ENCODE measurements at places on chromosomes 4 and X.

DNA sequence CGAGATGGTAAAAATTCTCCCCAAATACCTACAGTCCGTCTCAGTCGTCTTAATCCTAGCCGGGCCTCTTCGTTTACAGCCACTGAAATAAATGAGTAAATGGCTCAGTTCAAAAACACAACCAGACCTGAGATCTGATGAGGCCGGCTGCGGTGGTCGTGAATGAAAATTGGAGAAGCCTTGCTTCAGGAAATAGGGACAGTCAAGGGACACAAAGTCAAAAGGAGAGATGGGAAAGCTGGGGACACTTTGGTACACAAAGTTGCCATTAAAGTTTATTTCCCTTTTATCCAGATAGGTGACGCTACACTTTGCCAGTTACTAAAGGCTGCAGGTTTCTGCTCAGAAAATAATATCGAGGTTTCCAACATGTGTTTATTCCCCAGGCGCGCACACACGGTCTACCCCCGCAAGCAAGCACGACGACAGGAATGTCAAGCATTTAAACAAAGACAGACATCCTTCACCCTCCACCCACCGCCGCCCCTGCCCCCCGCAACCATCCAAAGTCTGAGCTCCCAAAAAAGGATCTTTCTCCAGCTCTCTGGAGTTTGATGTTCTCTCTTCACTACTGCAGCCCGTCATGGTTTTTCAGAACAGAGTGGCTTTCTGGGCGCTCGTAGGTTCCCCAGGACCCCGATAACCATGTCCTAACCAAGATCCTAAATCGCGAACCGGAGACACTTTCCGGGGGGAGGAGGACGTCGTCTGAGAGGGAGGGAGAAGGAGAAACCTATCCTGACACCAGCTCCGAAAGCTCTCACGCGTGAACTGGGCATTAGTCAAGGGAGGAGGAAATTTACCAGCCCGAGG lies 1.3 kb upstream of the PCDH7 start:
- DNase-seq: peak; percentile 4

DNA sequence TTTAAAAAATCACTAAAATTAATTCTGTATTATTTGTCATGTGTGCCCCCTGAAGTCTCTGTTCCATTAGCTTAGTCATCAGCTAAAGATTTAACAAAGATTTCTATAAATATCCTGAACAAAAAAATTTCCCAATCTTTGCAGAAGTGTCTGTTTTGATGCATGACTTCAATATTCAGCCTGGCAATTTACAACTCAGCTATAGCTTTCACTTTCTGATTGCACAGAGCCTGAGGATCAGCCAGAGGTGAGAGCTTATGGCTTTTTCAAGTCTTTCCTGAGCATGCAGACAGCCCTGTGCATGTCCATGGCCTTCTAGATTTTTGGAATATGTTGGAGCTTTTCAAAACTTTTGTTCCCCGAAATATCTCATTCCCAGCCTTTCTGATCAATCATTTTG lies 420.1 kb downstream of the ZNF674 start:
- DNase-seq: no peak

DNA sequence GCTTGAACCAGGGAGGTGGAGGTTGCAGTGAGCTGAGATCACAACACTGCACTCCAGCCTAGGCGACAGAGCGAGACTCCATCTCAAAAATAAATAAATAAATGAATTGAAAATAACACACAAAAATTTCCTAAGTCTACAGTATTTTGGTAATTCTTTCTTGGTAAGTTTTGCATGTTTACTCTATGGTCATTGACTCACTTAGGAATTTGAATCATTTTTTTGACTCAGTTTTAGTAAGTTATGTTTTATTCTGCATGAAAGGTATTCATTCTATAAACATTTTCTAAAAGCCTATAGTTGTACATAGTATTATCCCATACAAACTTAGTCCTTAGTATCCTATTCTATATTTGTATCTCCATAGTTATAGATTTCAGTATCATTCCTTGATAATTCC lies 772.9 kb upstream of the SLIT2 start:
- no peak for DNase-seq

GRCh38 chr4:180189666-180190065 lies 2053.5 kb upstream of the TENM3 start:
- no peak for DNase-seq

DNA sequence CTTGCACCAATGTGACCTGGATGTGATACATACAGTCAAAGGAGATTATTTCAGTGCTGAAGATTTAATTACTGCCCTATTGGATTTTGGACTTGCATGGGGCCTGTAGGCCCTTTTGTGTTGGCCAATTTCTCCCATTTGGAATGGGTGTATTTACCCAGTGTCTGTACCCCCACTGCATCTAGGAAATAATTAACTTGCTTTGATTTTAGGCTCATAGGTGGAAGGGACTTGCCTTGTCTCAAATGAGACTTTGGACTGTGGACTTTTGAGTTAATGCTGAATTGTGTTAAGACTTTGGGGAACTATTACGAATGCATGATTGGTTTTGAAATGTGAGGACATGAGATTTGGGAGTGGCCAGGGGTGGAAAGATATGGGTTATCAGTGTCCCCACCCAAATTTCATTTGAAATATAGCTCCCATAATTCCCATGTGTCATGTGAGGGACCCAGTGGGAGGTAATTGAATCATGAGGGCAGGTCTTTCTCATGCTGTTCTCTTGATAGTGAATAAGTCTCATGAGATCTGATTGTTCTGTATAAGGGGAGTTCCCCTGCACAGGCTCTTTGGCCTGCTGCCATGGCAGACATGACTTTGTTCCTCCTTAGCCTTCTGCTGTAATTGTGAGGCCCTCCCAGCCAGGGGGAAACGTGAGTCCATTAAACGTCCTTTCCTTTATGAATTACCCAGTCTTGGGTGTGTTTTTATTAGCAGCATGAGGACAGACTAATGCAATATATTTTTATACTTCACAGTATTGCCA lies 362.2 kb upstream of the SPANXN4 start:
- no peak for DNase-seq

- DNase-seq: no peak
Measured at GRCh38 chr4:80295336-80295735, 28.9 kb downstream of the FGF5 start.

GRCh38 chr4:156710365-156711192 lies 261.0 kb downstream of the PDGFC start:
- no peak for DNase-seq

- DNase-seq: peak; percentile 54
Measured at GRCh38 chr4:173318240-173318639, 15.9 kb downstream of the HMGB2 start.

GRCh38 chrX:47568656-47569295 lies 7.8 kb downstream of the ARAF start:
- no peak for DNase-seq

DNA sequence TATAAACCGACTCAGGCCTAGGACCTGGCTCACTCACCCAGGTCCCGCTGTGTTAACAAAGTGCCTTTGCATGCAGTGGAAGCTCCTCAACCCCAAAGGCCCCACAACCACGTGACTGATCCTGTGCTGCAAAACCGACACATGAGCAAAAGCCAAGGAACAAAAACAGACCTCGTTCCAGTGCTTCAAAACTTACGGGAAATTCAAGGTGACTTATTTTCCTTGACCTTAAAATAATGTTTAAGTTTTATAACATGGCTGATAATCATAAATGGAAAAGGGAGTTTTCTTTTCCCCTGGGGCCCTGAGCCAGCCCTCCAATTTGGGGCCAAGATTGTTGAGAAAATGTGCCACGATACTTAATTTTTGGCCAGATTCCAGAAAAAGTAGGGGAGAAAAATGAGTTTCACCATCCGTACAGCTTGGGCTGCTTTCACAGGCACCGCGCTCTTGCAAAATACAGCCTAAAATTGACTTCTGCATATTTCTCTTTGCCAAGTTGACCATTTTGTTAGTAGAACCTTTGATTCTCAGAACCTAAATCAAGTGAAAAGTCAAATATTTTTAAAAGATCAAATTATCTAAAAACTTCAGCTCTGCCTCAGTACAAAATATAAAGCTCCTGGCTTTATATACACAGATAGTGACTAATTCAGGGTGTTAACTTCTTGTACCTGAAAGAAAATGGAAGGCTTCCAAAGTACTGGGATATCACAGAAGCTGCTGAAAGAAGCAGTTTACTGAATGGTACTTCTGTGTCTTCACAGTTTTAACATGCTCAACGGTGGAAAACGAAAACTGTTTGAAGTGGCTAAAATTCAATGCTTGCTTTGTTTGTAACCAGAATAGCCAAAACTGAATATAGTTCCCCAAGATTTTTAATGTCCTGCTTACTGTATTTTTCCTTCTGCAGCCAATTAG lies 93.8 kb downstream of the APBB2 start:
- peak; percentile 6 for DNase-seq

DNA sequence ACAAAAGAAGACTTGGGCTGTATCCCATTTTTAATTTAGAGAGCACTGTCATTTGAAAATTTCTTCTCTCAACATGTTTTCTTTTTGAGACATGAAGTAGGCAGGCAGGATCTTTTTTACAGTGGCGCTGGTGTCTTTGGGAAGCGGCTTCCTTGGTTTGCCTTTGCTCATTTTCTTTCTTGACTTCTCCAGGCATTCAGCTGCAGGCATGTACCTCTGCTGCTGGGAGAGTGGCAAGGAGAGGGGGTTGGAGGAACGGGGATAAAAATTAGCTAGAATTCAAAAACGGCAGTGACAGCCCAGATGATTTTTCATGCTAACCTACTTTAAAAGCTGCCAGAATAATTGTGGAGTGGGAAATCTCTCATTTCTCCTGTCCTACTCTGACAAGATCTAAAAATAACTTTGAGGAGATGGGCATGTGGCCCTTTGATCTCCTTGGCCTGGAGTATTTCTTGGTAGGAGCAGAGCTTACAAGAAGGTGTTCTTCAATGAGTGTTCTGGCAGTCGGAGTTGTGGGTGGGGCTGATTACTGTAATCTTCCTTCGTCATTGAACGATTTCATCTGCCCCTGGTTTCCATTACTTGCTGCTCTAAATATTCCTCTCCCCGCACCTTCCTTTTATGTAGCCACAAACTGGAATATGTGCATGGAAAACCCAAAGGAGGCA lies 54.8 kb downstream of the TBL1X start:
- no peak for DNase-seq

DNA sequence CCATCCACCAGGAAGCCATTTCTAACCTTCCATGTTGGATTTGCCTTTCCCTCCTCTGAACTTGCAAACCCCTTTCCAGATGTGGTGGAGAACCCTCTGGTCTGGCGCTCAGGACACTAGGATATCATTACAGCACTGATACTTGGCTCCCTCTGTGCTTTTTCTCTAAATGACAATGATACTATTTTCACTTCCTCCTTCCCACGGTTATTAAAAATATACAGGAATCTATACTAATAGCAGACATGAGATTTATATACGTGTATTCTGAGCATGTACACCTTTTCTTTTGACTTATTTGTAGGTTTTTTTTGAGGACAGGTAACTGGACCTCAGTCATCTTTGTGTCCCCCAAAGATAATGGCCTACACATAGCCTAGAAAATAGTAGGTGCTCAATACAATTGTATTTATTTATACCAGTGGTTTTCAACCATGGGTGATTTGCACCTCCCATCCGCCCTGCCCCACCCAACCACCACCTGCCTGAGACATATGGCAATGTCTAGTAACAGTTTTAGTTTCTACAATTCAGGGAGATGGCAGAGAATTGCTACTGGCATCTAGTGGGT lies 60.4 kb upstream of the PLAC8 start:
- DNase-seq: no peak

- DNase-seq: no peak
Measured at GRCh38 chr4:81786766-81787165, 315.1 kb upstream of the RASGEF1B start.

GRCh38 chr4:24764345-24764744 lies 31.0 kb upstream of the SOD3 start:
- DNase-seq: no peak

DNA sequence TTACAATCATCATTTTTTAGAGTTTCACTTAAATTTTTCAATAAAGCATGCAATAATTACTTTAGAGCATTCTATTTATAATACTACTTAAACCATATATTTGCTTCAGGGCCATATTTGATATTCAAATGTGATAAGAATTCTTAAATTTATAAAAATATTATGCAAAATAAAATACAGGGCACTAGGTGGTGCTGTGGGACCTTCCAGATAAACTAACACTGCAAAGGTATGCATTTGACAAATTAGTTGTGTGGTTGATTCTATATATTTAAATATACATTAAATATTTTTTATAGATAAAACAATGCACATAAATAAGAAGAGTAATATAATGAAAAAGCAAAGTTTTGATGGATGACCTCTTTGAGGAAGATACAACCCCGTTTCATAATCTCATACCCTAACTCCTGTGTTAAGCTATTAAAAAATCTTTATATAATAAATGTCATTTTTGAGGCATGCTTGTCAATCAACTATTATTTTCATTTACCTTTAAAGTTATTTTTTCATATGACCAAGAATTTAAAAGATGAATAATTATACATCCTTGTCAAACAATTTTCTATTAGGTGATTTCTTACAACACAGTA lies 128.4 kb downstream of the REELD1 start:
- DNase-seq: peak; percentile 21

- DNase-seq: no peak
Measured at GRCh38 chr4:75848891-75849290, 53.4 kb downstream of the PPEF2 start.

- DNase-seq: no peak
Measured at GRCh38 chr4:73702796-73703287, 37.5 kb upstream of the CXCL8 start.

GRCh38 chr4:159150396-159150795 lies 47.5 kb downstream of the RAPGEF2 start:
- no peak for DNase-seq

DNA sequence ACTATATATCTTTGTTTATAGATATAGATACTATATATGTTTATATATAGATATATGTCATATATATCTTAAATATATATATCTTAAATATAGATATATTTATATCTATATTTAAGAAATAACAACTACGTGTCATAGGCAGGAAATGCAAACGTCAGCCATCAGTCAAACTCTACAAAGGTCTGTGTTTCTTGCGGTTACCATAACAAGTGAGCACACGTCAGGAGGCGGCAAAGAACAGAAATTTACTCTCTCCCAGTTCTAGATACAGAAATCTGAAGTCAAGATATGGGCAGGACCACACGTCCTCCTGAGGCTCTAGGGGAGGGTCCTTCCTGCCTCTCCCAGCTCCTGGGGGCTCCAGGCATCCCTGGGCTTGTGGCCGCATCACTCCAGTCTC lies 6.5 kb downstream of the PLCXD1 start:
- DNase-seq: no peak

DNA sequence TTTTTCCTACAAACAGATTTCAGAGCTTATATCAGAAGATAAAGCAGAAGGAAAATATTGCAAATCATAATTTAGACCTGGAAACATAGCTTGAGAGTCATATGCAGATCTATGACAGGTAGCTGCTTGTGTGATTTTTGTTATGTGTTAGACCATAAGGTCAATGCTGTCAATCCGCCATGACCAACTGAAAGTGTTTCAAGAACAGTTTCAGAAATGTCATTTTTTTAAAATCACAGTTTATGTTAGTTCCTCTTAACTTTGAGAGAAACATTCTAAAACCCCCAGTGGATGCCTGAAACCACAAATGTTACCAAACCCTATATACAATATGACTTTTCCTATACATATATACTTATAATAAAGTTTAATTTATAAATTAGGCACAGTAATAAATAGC lies 391.3 kb upstream of the FAM241A start:
- DNase-seq: no peak

All from NCI-H1105 treated with DMSO at 0.1 percent for 48 hours (cell line).